Stimulated activated CD8-positive, alpha-beta memory T cell treated with anti-CD3 and anti-CD28 coated beads, Interleukin-4, amount 100 ng/mL, for 1 hour (primary cell): ENCODE measurements at places on chromosomes 11 and 22.

DNA sequence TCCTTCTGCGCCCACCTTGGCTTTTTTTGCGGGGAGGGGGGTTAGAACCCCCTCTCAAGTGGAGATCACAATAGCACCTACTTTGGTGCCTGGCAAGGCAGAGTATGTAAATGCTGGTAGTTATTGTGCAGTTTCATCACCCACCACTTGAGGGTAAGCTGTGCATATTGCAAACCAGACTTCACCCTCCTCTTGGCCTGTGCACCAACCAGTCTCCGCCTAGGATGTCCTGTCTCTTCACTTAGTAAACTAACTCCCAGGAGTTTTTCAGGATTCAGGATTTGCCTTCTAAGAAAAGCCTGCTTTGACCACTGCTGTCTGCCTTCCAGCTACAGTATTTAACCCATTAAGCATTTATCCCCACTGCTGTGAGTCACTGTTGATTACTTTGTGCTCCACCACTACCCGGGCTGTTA, 2.0 kb upstream of the UBXN1 start:
- no peak for DNase-seq

GRCh38 chr11:82732734-82733443, 775 bp downstream of the FAM181B start:
- no peak for DNase-seq

GRCh38 chr22:47437110-47437509, 674.7 kb downstream of the TBC1D22A start:
- no peak for DNase-seq

DNA sequence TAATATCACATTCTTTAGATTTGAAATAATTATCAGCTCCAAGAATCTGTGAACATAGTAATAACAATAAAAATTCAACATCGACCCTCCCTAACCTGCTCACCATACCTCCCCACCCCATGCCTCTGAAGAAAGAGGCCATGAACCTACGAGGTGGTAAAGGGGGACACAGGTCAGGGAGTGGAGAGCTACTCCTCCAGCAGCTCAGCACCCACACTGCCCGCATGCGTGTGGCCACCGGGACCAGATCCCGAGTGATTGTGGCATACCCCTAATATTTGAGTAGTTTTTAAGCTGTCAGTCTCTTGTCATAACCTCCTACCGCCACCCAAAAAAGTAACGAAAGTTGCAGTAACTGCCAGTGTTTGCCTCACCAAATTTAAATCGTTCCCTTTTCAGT, 16.8 kb upstream of the ADSL start:
- no peak for DNase-seq

GRCh38 chr11:46718155-46719019, 626 bp upstream of the F2 start:
- DNase-seq, result no peak

DNA sequence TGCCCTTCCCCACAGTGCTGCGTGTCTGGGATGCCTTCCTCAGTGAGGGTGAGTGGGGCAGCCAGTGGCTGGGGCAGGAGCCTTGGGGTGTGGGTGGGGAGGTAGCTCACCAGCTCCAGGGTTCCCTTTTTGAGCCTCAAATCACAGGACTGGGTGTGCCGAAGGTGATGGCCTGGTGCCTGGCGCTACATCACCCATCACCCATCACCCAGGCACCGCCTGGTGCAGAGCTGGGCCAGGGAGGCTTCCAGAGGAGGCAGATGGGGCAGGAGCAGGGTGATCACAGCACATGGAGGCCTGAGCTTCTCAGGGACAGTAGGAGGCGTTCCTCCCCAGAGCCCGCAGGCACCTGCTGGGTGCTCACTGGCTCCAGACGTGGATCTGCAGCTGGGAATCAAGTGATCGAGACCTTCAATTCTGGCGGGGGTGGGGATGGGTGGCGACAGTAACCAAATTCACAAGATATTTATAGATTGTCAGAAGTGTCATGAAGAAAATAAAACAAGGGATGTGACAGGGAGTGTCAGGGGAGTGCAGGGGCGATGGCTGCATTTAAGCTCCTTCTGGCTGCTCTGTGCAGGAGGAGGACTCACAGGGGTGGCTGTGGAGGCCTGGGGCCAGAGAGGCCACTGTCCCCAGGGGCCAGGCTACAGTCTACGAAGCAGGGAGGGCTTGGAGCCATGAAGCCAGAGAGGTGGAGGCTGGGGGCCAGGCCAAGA, 3.2 kb downstream of the TBC1D10C start:
- DNase-seq, result no peak

DNA sequence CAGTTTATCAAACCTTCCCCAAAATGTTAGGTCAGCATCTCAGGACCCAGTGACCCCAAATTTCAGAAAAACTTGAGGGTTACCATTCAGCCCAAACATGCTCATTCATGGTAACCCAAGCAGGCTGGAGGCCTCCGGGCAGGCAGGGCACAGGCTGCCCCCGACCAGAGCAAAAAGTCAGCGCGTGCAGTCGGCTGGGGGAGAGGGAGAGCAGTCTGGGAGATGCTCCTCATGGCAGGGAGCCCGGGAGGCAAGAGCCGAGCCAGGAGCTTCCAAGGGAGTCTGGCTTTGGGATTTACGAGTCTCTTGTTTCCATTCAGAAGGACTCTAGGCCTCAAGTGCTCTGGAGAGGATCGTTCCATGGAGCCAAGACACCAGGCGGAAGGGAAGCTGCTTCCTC, 45.7 kb downstream of the RPUSD4 start:
- no peak for DNase-seq

- DNase-seq, result no peak
Measured at GRCh38 chr11:132402071-132402684, 1031.8 kb downstream of the NTM start.

DNA sequence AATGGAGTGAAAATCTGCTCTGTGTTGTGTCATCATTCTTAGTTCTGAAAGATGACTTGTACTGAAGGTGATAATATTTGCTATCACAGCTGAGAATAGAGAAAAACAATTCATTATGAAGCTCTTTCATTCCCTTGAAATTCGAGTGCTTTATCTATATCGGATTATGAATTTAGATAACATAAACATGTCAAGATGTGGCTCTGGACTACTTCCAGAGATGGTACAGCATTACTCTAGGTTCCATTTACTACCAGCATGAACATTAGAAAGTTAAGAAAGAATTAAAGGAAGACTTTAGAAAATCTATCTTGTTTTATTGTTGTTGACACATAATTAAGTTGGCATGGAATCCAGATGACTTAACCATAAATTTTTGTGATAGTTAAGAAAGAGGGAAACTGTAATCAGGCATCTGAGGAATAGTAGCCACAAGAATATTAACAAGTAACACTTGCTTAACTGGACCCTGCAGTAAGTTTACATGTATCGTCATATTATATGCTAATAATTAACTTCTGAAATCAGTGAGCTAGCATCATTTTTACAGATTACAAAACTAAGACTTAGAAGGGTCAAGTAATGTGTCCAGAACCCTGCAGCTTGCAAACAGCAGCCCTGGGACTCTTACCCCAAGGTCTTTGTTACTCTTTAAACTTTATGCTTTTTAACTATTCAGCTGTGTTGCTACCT, 182.6 kb downstream of the DDX10 start:
- DNase-seq, result no peak

DNA sequence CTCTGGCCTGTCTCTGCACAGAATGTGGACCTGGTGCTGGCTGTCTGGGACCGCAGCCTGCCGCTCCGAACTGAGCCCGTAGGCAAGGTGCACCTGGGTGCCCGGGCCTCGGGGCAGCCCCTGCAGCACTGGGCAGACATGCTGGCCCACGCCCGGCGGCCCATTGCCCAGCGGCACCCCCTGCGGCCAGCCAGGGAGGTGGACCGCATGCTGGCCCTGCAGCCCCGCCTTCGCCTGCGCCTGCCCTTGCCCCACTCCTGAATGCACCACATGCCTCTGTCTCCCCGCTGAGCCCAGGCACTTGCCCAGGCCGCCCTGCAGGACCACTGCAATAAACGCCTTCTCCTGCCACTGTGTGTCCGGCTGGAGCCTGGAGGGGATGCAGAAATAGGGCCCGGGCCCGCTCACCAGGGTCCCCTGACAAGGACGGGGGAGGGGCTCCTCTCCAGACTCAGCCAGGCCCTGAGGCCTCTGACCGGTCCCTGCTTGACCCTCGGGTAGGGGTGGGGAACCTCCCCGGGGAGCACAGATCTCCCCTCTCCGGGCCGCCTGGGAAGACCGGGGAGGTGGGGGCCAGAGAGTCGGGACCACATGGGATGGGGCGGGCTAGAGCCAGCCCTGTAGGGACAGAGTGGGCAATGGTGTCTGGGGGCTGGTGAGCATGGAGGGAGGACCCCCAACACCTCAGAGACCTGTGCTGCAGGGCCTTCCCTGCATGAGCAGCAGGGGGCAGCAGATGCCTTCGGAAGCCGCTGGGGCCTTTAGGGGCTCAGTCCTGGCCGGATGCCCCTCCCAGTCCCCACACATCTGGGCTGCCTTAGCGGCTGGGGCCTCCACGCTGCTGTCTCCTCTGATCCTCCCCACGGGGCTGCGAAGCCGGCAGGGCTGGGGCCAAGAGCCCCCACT, 1.4 kb upstream of the TNNI2 start:
- DNase-seq, result peak; percentile 62

DNA sequence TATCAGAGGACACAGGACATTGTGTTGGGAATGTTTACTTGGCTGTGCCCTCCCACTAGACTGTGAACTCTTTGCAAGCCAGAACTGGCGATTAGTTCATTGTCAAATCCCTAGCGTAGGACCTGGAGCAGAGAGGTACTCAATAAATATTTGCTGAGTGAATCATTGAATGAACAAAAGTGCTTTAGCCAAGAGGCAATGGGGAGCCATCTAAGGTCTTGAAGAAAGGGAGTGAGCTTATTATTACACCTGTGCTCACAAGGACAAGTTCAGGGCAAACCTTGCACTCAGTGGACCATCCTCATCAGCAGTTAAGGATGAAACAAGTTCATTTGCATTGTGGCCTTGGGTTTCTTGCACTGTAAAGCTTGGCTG, 1.1 kb upstream of the RASSF10 start:
- DNase-seq, result no peak

DNA sequence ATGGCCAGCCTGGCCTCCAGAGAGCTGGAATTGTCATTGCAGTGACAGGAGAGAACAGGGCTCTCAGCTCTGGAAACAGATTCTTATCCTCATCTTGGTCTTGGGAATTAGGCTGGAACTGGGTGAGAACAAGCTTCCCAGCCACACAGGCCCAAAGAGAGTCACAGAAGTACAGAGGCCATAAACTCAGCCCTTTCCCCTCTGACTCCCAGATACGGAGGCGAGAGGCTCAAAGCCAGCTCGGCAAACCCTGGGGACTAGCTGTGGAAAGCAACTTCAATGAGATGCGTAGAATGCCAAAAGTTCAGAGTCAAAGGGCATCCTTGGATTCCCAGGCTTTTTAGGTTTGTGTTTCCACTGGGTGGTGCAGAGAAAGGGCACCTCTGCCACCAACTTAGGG, 14.3 kb upstream of the ABCC8 start:
- DNase-seq, result no peak

DNA sequence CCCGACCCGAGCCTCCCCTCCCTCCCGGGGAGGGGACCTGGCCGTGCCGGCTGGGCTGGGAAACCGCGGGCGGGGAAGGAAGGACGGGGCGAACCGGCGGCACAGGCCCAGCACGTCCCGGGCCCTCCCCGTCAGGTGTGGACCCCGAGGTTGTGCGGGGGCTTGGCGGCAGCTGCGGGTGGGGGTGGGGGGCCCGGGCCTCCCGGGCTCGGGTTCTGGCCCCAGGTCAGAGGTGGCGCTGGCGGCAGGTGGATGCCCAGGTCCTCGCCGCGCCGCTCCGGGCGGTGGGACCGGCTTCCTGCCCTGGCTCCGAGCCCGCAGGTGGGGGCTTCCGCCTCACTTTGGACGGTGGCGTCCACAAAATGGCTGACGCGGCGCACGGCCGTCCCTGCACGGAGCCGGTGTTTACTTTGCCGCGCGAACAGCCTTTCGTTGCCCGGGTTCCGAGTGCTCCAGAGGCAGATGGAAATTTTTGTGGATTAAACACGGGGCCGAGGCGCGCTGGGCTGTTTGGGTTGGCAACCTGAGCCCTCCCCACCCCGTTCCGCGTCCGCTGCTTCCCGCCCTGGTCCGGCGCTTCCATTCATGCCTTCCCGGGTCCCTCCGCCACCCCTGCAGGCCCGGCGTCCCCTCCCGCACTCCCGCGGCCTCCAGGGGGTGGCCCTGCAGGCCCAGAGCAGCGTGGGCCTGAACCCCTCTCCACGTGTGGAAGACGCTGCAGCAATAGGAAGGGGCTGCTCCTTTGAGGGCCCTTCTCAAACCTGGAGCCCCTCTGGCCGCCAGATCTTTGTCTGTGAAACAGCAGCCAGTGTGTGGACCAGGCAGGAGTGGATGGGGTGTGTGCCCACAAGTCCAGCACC, 92.0 kb upstream of the KCNQ1OT1 start:
- DNase-seq, result no peak

DNA sequence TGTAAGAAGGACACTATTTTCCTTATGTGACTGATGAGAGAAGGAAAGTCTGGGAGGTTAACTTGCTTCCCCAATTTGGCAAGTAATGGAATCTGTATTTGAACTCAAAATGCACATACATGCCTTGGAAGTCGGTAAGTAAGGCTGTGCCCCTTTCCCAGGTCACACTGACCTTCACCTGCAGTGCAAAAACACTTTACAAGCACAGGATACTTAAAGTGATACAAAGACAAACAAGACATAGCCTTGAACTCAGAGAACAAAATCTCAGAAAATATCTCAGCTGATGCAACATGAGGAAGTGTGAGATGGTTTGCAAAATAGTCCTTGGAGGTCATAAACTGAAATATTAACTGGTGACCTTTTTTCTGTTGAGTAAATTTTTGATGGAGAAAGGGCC, 251.1 kb downstream of the RAB38 start:
- DNase-seq, result no peak

DNA sequence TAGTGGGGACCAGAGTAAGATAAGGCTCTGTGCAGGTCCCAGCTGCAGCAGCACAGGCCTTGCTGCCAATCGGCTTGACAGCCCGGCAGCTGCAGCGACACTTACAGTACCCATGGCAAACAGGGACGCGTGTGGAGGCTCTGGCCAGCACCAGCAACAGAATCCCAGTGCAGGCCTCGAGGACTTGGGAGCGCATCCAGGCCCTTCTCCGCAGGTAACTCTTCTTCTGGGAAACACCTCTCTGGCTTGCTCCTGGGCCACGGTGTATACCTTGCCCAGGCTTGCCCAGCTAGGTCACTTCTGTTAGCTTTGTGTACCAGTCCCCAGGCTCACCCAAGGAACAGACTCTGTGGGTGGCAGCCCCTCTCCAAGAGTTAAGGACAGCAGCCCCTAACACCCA, 126.7 kb downstream of the CTTN start:
- no peak for DNase-seq

GRCh38 chr11:93051186-93051585, 81.7 kb downstream of the MTNR1B start:
- no peak for DNase-seq

- no peak for DNase-seq
Measured at GRCh38 chr22:23401111-23401909, 178.8 kb downstream of the IGLL1 start.

DNA sequence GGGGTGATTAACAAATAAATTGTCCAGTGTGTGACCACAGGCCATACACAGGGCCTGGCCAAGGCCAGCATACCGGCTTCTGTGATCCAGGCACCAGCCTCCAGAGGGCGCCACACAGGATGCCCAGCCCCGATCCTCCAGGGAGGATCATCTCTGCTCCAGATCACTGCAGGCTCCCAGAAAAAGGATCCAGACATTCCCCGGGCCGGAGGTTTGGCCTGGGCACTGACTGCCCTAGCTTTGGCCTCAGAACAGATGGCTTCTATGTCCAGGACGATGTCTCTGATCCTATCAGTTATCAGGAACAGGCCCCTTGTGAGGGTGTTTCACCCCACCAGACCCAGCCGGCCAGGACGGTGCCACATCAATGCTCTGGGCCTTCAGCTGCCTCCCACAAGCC, 74.5 kb upstream of the LMO1 start:
- DNase-seq, result no peak

GRCh38 chr11:71962428-71963038, 33.7 kb downstream of the RNF121 start:
- no peak for DNase-seq
